ENCODE measurements at places on chromosomes 1 and 21.

DNA sequence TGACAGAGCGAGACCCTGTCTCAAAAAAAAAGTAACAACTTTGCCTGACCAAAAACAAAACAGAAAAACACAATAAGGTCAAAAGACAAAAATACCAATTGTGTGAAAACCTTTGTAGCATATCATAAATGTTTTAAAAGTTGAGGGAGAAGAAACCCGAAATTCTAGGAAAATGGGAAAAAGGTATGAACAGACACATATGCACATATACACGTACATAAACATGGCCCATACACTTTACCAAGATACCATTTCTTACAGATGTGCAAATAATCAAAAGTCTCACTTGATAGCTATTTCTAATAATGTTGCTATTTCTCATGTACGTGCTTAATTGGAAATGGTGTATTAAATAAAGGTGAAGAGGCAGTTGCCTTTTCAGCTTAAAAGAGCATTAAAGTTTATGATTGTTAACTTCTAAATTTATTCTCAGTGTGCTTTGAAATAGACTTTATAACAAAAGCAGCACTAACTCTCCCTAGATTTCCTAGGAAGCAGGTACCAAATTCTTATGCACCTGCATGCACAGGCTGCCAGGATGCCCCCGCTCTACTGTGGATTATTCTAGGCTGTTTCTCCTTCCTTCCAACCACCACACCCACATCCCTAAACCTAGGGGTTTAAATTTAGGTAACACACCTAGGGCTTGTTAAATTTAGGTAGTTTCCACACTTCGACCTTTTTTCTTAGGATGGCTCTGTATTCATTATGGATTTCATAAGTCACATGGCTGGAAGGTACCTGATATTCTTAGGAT lies 33.8 kb downstream of the ADARB1 start:
- no peak for DNase-seq

GRCh38 chr1:154778944-154779343 lies 91.1 kb downstream of the KCNN3 start:
- DNase-seq: no peak

GRCh38 chr1:220217383-220217988 lies 54.8 kb downstream of the RAB3GAP2 start:
- no peak for DNase-seq

DNA sequence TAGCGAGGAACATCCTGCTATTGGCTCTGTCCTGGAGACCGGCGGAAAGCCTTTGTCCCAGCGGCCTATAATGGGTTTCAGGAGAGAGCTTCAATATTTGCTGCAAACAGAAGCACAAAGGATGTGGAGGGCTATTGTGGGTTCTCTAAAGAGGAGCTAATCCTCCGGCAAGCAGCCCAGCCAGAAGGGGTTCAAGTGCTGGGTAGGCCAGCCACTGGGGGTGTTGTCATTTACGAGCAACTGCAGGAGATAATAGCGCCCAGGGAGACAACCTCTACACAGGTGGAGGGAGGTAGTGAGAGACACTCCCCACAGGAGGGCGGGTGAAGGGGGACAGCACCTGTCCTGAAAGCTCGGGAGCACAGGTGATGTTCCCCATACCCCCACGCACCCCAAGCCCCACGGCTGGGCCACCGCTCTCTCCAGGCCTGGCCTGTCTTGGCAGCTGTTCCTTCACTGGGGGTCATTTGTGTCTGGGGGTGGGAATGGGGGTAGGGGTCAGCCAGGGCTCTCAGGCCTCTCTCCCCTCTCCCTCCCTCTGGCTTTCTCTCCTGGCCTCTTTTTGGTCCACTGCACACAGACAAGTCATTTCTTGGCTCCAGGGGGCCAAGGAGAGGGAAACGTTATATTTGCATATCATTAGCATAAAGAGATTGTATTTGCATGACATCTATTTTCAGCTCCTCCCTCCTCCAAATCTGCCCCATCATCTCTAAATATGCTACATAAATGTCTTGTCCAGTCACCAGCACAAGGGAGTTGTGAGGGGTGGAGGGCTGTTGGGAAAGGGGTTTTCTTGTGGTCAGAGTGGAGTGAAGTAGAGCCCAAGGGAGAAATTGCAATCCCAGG lies 22.0 kb upstream of the SLC26A9 start:
- no peak for DNase-seq

DNA sequence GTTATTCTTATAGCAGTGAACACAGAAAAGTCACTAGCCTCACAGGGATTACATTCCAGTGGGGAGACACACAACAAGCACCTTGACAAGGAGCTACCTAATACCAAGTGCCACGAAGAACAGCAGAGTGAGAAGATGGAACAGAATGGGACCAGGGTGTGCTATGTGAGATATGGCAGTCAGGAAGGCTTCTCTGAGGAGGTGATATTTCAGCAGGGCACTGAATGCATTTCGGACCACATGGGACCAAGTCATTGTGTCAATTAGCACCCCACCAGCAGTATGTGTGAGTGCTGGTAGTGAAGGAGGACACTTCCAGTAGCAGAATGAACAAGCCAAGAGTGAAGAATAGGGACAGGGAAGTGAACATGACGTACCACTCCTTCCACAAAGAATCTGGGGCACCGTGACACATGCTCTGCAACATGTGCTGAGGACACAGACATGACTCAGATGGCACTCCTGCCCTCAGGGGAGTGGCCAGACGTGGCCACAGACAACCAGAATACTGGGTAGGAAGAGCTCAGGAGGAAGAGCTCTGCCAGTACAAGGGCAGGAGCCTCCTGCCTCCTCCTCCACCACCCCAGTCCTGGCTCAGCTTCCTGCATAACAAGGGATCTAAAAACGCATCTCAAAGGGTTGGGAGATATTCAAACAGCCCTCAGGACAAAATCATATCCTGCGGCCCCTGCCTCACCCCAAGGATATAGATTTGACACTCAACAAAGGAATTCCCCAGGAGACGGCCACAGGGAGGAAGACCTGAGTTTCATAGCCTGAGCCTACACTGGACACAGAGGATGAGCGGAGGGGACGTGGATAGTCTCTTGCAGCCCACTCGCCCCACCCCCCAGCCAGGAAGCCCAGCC lies 102.5 kb downstream of the TRABD2B start:
- DNase-seq: no peak

- no peak for DNase-seq
Measured at GRCh38 chr1:209157546-209158249, 425.8 kb upstream of the CAMK1G start.

DNA sequence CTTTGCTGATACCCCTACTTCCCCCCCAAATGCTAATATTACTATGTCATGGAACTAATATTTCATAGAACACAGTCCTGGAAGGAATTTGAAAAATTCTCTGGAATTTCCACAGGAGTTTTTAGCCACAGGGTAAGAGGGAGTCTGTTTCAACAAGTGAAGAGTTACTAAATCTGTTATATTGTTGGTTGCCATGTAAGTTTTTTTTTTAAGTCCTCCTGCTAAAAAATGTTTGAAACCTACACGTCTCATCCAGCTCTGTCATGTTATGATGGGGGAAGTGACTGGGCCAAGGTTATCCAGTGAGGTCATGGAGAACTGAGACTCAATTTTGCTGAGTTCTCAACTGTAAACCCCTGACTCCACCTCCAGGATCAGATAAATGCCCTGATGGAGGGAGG lies 60.8 kb upstream of the USP24 start:
- DNase-seq: no peak

DNA sequence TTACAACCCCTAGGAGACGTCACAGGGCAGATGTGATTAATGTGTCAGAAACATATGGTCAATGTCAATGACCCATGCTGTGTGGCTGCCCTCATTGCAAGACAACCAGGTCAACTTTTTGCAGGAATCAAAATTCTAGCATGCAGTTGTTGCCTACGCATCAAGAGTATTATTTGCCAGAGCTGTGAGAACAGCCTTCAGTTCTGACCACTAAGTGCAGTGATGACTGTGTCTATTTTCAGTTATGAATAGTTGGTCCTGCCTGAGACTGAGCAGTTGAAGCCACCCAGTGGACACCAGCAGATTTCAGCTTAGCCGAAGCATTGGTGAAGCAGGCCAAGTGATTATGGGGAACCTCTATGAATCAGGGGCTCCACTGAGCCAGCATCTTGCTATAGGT lies 47.3 kb downstream of the LYPLAL1 start:
- no peak for DNase-seq

DNA sequence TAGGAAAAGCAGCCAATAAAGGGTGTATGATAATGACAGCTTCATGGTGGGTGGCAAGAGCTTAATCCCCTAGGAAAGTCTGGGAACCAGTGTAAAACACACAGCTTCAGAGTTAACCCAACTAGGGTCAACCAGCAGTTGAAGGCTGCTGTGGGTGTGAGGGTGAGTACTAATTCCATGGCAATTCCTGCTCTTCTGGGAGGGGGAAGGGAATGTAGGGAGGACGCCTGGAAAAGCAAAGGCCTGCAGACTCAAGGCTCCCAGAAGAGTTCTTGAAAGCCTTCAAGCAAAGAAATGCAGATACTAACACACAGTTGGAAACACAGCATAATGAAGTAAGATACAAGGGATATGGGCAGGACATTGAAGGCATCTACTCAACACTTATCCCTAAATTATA lies 28.1 kb downstream of the TTLL7 start:
- DNase-seq: no peak

- DNase-seq: no peak
Measured at GRCh38 chr1:155479205-155479604, 83.4 kb downstream of the ASH1L start.

DNA sequence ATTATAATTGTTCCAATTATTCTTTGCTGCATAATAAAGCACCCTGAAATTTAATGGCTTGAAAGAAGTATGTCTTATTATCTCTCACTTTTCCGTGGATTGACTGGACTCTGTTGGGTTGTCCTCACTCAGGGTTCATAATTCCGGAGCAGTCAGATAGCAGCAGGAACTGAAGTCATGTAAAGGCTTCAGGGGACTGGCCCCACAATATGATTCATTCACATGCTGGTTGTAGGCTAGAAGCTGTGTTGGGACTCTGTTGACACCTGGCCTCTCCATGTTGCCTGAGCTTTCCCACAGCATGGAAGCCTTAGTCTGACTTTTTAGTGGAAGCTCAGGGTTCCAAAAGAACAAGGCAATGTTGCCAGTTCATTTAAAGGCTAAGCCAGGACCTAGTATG lies 367.1 kb upstream of the ADGRL2 start:
- no peak for DNase-seq

GRCh38 chr1:173137107-173137706 lies 69.9 kb downstream of the TNFSF4 start:
- no peak for DNase-seq

DNA sequence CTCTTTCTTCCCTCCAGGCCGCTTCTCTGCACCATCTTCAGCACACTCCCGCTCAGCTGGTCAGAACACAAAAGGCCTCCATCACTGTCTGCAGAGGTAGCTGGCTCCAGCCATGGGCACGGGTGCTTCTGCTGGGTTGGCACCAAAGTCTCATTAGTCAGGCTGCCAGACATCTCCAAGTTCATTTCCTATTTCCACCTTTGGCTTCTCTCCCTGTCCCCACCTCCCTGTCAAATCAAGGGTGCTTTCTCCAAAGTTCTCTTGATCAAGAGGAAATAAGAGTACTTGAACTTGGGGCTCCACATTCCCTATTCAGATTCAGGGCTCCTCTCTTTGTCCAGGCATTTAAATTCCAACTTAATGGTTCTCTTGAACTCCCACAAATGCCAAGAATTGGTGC lies 33.9 kb upstream of the GRIK3 start:
- DNase-seq: no peak

- no peak for DNase-seq
Measured at GRCh38 chr1:20180129-20180843, 5.6 kb upstream of the UBXN10 start.

DNA sequence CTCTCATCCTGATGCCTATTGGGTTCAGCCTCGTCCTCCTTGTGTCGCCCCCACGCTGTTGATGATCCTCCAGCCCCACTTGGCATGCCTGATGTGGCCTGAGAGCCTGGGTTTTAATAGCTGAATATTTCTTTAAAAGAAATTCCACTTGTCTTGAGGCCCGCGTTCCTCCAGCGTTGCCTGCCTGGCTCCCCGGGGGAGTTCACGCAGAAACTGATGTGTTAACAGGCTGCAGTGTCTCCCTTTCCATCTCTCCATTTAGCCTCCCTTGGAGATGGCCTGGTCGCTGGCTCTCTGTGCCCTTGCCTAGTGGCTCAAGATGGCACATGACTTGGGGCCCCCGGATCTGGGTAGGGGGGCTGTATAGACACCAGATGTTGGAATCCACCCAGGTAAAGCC lies 9.5 kb downstream of the ACTL8 start:
- no peak for DNase-seq

- DNase-seq: no peak
Measured at GRCh38 chr1:69076631-69077030, 491.1 kb upstream of the LRRC7 start.

GRCh38 chr1:83626603-83627002 lies 372.3 kb downstream of the TTLL7 start:
- DNase-seq: no peak

DNA sequence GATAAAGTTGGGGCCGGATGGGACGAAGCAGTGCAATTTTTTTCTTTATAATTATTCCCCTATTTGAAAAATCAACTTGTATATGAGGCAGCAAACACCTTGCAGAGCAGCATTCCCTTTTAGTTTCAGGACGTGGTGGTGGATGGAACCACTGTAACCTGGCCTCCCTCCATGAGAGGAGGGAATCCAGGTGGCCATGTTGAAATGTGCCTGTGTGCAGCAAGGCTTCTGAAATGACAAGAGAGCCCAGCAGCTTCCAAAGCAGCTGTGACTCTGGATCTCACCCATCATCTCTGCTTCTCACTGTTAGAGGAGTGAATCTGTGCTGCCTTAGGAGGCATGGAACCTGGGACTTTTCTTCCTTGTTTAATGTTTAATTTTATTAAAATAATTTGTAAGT lies 42.3 kb downstream of the NFIA start:
- DNase-seq: no peak

- DNase-seq: no peak
Measured at GRCh38 chr1:147486876-147487656, 54.2 kb upstream of the BCL9 start.

DNA sequence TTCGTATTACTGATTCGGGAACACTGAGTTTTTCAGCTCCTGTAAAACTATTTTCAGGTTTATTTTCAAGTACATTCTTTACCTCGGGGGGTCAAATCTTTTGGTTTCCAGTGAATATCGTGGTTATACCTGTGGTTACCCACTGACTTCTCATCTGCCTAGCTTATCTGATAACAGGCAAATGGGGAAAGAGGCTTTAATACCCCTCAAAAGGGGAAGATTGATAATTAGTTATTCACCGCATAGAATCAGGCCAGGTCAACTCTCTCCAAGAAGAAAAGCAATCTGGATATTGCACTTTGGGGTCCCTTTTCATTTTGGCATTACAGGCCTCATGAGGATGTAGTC lies 23.0 kb downstream of the RUNX1 start:
- no peak for DNase-seq

DNA sequence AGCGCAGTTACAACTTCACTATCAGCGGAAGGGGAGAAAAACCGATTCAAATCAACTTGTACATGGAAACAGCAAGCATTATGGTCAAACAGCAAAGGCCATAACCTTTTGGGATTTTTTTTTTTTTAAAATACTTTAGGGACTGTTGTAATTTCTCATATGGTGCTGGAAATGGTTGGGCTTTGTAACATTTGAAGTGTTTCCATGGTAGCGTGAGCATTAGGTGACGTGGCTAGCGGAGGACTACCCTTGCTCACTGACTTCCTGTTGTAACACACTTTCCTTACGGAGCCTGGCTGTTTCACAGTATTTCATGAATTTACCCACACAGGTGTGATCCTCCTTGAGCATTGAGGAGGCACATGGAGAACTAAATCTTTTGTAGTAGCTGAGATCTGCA lies 269.5 kb downstream of the TM2D1 start:
- no peak for DNase-seq

Data from stimulated activated CD4-positive, alpha-beta T cell treated with anti-CD3 and anti-CD28 coated beads, TNF-alpha, amount 100 ng/mL, for 24 hours (primary cell).